Activated CD4-positive, alpha-beta memory T cell treated with anti-CD3 and anti-CD28 coated beads, Interleukin-2, amount 10 ng/mL, durations not matched to agents 7 days and 5 days (primary cell): ENCODE measurements at places on chromosomes 16 and 17. TPM values are rescaled to one million over a fixed set of nuclear protein-coding genes. Genes with fewer than 3 reads are reported as not detected.

The HSF4 gene
- 107 TPM for total RNA-seq

The OTOP3 gene
- not detected for total RNA-seq

The HS3ST3A1 gene
- 2.5 TPM for total RNA-seq

The FBXO39 gene
- 1.7 TPM for total RNA-seq
